Suppressor macrophage (primary cell): ENCODE measurements at places on chromosomes 16 and 17.

- peak; percentile 28 for DNase-seq
Measured at GRCh38 chr17:37820313-37820994, 75.6 kb upstream of the HNF1B start.

GRCh38 chr17:28846231-28846630 lies 3.6 kb upstream of the FAM222B start:
- no peak for DNase-seq

DNA sequence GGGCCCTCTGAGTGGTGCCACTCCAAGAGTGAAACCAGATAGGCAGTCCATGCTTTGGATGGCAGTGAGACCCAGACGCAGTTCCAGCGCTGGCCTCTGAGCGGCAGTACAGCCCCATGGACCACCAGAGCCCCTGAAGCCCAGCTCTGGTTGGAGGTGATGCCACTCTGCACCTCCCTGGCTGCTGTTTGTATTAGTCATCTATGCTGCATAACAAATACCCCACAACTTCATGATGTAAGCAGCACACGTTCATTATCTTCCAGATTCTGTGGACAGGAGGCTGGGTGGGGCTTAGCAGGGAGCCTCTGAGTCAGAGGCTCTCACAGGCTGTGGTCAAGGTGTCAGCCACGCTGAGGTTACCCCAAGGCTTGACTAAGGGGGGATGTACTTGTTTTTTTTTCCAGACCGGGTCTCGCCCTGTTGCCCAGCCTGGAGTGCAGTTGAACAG lies 5.1 kb upstream of the NME4 start:
- DNase-seq, result peak; percentile 68

GRCh38 chr17:64661976-64662773 lies at the start of gene SMURF2:
Gene SMURF2 (minus strand): TSS chr17:64662307. CDS start chr17:64661880, 427 bp downstream.
- DNase-seq, result peak; percentile 95

DNA sequence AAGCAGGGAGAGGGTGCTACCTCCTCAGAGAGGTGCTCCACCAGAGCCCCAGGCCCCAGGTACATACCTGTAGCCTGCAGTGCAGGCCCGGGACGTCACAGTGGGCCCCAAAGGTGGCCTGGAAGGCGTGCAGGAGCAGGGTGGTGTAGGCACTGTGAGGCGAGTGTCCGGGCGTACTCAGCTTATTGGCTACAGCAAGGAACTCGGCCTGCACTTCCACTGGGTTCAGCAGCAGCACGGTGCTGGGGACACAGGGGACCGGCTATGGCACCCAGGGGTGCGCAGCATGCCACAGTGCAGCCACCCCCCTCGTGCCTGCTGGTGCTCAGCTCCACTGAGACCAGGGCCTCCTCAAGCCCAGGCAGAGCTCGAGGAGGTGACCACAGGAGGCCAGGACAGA lies 23.2 kb upstream of the PIK3R6 start:
- DNase-seq, result no peak

- DNase-seq, result peak; percentile 13
Measured at GRCh38 chr17:46979147-46979863, at the start of gene RPRML. Gene RPRML (minus strand): TSS chr17:46979253. CDS start chr17:46979007, 246 bp downstream.

DNA sequence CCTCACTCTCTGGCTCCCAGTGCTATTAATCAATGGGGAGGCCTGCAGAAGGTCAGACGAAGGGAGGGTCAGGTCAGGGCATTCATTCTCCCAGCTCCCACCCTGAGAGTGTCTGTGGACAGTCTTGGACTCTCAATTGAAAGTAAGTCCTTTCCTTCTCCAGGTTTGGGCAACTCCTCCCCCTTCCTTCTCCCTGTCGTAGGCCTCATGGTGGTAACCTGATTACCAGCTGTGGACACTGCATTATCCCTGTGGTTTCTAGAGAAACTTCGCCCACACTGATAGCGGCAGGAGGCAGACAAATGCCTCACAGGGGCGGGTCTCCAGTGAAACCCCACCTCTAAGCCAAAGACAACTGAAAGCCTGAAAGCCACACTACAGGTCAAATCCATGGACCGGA lies 57.7 kb upstream of the SLC25A19 start:
- peak; percentile 44 for DNase-seq

- no peak for DNase-seq
Measured at GRCh38 chr16:23248261-23249194, 53.6 kb upstream of the SCNN1B start.

- DNase-seq, result peak; percentile 80
Measured at GRCh38 chr17:57861790-57862693, 12.2 kb upstream of the MRPS23 start.

GRCh38 chr16:81275064-81275532 lies 36.6 kb downstream of the BCO1 start:
- DNase-seq, result no peak

DNA sequence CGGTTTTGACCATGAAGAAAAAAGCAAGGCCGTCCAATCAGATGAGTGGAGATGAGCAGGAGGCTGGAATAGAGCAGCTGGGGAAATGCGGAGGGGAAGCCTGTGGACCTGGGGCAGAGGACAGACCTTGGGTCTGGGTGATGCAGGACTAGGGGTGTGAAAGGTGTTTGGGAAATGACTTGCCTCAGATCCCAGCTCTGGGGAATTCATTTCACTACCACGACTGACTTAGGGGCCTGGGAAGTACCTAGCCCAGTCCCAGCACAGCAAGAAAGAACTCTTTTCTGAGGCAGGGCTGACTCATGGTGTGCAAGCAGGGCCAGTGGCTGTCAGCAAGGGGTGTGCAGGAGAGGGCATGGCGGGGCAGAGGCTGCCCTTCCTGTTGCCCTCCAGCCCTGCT lies 14.8 kb downstream of the DNAI2 start:
- no peak for DNase-seq

- no peak for DNase-seq
Measured at GRCh38 chr16:8370374-8371270, 219.7 kb downstream of the TMEM114 start.

DNA sequence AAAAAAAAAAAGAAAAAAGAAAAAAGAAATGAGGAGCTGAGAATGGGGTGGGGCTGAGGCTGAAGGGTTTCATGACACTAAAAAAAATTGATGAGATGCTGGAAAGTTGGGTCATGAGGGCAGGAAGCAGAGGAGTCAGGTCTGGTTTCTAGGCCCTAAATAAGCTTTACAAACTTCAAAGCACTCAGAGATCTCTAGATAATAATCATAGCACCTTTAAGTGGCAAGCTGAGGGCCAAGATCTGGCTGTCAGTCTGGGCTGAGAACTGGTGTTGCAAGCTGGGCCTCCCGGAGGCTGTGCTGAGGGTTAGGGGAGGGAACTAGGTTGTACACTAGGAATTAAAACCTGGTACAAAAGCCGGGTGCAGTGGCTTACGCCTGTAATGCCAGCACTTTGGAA lies 6.4 kb downstream of the ZNF764 start:
- peak; percentile 15 for DNase-seq

DNA sequence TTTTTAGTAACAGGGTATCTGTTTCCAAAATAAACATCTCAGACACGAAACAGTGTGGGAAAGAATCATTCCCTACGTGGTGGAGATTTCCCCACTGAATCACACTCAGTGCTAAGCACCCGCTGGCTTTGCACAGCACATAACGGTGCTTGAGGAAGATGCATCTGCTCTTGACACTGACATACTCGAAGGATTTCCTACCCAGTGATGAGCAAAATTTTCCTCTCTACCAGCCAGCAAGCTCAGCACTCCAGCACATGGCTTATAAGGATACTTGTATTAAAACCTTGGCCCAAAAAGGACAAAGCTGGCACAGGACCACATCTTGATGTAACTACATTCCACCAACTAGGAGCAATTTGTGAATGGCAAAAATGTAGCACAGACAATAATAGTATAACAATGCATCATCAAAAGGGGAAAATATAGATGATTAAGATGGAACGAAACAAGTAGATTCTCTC lies 59.0 kb downstream of the ANKFY1 start:
- DNase-seq, result no peak

DNA sequence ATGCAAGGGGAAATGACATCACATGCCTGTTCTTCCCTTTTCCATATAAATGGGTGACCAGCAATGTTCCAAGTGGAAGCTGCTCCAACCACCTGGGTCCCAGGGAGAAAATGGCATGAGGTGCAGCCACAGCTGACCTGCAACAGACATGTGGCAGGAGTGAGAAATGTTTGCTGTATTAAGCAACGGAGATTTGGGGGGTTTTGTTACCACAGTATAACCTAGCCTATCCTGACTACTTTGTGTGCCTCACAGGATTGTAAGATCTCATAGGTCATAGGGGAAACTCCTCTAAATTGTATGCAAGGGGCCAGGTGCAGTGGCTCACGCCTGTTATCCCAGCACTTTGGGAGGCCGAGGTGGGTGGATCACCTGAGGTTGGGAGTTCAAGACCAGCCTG lies 12.0 kb downstream of the CDIPT start:
- peak; percentile 7 for DNase-seq

DNA sequence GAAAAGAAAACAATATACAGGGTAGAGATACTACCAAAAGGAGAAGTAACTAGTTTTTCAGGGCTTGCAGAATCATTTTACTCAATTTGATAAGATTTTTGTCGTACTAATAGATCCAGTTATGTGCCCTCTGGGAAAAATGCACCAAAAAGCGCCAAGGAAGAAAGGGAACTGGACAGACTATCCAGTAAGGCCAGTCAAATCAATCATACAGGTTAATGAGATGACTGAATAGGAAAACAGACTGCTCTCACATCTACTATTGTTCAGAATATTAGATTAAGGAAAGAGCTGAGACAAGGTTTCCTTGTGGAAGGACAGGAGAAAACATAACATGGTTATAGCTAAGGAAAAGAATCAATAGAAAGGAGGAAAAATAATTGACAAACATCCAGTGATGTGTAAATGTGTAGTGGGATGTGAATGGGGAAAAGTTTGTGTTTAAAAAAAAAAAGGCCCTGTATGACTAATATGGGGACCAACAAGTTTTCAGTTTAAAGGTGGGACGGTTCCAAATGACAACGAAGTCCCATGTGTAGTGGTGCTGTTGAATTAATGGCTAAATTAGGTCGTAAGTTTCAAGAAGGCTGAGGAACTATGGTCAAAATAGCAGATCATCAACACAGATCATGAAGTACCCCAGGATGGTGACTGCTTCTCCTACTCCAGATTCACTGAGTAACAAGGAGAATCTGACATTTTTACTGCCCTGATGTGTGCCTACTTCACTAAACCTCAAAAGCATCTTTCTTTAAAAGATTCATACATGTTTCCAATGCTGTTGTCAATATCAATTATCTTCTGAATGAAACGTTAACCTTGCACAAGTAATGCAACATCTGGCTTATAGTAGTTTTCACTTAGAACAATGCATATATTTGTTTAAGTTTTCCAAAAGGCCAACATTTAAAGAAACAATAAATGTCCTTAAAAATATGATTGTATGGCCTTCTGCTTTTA lies 40.7 kb downstream of the BRIP1 start:
- DNase-seq, result no peak

DNA sequence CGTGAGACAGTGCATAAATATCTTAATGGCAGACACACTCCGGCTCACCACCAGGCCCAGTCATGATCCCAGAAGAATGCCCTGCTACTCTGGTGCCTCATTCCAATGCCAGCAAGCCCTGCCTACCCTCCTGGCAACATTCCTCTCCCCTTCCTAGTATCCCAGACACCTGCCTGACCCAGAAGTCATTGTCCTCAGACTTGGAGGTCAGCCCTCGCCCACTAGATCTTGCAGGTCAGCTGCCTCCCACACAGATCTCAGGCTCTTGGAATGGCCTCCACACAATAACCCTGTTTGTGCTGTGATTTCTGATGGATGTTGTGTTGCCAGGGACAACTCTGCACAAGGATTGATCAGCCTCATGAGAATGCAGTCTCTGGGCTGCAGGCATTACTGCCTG lies 1.8 kb upstream of the TEX2 start:
- DNase-seq, result no peak

GRCh38 chr17:30848021-30848420 lies 16.3 kb downstream of the ATAD5 start:
- DNase-seq, result no peak

DNA sequence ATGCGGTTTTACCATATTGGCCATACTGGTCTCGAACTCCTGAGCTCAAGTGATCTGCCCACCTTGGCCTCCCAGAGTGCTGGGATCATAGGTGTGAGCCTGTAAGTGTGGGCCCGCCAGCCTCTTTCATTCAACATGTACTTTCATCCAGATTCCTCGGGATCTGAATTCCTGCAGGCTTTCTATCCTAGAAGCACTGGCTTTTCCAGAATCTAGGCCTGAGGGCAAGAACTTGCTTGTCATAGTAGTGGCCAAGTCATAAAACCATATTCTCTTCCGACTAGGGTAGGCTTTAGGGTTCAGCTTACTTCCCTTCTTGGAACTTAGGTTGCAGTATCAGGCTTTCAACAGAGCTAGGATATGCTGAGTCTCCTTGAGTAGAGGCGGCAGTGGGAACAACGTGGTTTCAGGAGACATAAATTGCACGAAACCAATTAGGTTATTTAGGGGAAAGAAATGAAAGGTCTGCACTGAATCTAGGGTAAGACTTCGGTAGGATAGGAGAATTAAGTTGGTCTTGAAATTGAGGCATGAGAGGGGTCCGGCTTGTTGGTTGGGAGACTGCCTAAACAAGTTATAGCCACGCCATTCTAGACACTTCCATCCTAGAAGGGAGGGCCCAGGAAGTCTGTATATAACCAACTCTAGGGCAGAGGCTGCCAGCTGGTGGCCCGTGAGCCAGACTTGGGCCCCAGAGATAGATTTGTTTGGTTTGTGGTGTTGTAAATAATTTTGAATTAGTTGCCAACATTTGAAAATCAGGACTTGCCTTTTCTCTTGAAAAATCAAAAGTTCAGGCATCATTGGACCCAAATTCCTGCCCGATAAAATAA lies 15.6 kb downstream of the SLC7A6 start:
- no peak for DNase-seq

DNA sequence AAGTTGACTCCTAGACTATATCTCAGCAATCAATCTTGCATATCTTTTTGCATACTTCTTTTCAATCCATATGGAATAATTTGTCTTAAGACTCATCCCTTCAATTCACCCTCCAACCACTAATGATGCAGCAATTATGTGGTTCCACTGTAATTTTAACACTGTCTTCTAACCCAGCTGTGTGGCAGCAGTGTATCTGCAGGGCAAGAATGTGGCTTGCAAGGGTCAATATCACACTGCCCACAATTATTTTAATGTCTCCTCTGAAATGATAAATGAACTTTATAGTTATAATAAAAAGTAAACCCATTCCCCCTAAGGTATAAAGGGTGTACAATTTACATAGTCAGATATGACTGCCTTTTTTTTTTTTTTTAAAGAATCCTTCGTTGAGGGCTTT lies 48.6 kb downstream of the FTO start:
- no peak for DNase-seq

- DNase-seq, result no peak
Measured at GRCh38 chr17:55259684-55260111, 5.1 kb upstream of the HLF start.

- DNase-seq, result no peak
Measured at GRCh38 chr16:19378511-19378910, 39.2 kb upstream of the TMC5 start.

GRCh38 chr17:2120586-2121335 lies 65.9 kb downstream of the HIC1 start:
- no peak for DNase-seq

- DNase-seq, result no peak
Measured at GRCh38 chr17:63960006-63960405, 12.7 kb downstream of the SCN4A start.

GRCh38 chr16:77868478-77868877 lies 80.1 kb downstream of the VAT1L start:
- DNase-seq, result peak; percentile 33
